CD8-positive, alpha-beta memory T cell (primary cell): ENCODE measurements at places on chromosomes 5 and 9.

GRCh38 chr5:14263113-14263512, 120.0 kb downstream of the TRIO start:
- DNase-seq = no peak

- no peak for DNase-seq
Observed at GRCh38 chr5:141958113-141958512, at the start of gene PCDH12. TSS of gene PCDH12 (minus strand) at chr5:141958202. CDS start at chr5:141957851, 351 bp downstream.

- DNase-seq = no peak
Observed at GRCh38 chr5:147957901-147958300, 51.6 kb upstream of the C5orf46 start.

DNA sequence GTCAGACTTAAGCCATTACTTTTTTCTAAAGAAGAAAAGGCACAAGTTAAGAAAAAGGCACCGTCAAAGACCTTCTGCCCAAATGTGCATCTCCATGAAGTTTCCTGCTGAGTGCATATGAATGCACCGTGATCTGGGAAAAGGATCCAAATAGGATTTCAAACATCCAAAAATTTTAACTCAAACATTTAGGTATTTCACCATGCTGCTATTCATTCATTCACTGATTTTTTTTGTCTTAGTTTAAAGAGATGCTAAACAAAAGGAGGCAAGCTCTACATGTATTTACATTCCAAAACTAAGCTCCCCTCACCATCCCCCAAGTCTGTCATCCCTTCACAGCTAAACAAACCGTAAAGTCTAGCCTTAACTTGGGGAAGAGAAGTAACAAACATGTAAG, 291.9 kb downstream of the ARL15 start:
- no peak for DNase-seq

DNA sequence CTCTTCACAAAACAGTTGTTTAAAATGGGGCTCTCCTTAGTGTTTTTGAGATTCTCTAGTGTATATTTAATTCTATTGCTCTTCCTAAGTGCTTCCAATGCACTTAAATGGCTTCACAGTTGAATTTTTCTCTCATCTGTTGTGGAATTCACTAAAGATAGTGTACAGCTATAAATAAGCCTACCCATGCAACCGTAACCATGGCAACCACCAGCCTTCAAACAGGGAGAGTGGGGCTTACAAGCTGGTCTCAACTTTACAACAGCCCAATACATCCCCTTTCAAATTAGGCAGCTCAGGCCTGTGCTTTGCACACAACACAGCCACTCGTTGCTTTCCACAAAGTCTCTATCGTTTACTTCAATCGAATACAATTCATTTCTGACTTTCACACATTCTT, 144.0 kb upstream of the PLPPR1 start:
- DNase-seq = no peak

GRCh38 chr5:155575861-155576260, 562.3 kb downstream of the KIF4B start:
- no peak for DNase-seq

DNA sequence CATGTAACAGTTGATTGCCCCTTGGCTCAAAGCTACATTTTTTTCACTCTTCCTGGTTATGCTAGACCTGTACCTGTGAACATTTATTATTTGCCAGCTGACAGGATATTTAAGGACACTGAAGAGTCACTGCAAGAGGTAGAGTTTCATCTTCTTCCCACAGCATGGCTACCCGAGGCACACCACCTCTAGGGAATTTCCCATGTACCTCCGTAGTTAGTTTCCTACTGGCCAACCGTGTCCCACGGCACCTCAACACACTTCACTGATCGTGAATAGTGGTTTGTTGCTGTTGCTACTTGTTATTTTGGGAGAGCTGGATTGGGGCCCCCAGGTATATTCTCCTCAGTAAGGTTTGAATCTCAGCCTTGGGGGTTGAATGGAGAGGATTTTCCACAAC, 648.6 kb downstream of the SEMA5A start:
- DNase-seq = no peak

GRCh38 chr9:105245029-105245890, 809 bp downstream of the SLC44A1 start:
- peak; percentile 58 for DNase-seq

DNA sequence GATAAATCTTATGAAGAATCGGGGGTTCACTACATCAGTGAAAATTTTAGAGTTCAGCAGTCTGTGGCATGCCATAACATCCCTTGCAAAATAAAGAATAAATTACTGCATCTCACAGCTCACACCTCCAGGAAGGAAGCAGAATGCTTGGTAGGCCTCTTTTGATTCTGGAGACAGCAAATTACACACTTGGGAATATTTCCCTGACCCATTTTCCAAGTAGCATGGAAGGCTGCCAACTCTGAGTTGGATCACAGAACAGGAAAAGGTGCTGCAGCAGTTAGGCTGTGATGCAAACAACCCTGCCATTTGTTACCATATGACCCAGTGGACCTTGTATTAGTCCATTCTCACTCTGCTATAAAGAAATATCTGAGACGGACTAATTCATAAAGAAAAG, 293.5 kb downstream of the ASTN2 start:
- no peak for DNase-seq

DNA sequence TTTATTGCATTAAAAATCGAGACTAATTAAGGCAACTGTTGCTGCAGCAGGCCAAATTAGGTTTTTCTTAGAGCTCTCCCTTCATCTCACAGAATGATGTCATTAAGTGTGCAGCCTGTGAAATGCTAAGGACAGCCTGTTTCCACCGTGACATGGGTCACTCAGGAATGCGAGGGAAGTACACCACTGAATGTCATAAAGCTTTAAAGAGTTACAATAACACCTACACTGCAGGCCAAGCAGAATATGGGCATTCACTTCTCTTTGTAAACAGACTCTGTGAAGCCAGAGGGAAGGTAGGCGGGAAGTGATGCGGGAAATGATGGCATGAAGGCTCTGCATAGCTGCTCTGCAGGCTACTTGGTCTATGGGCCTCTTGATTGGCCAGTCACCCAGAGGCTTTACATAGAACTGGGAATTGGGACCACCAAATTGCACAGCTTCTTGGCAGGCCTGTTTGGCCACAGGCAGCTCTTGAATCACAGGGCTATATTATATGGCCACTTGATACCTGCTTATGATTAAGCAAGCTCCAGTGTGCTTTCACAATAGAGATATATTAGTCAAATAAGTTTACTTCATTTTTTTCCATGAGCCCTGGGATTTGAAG, 28.4 kb upstream of the AOPEP start:
- no peak for DNase-seq

- no peak for DNase-seq
Observed at GRCh38 chr9:90175257-90175656, 467.4 kb downstream of the DIRAS2 start.

DNA sequence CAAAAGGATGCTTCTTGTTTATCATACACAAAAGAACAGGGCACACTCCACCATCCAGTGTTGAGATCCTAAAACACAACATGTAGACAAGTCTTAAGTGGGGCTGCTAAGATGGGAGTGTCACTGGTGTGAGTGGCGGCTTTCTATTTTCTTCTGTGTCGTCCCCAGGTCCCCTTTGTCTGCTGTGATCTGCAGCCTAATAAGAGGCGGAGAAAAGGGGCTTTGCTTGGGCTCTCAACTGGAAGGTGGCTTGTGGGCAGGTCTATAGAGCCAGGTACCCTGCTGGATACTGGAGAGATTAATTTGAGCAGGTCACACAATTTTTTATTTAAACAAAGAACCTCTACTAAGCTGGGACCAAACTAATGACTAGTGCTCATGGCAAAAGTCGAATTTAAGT, 126.1 kb upstream of the SAP30L start:
- DNase-seq = no peak

DNA sequence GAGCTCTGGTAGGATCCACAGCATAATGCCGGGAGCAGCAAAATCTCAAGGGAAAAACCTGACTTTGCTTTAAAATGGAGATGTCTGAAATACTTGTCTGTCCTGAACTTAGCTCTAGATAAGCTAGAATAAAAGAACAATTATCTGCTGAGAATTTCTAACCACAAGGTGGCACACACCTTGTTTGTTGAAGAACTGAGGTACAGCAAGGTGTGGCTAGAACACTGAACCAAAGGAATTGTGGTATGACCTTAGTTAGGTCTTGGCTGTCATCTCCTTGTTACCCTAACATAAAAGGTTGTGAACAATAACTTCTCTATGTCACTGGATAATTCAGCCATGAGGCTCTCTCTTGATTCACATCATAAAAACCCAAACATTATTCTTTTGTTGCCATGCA, 72.3 kb upstream of the ANXA1 start:
- peak; percentile 3 for DNase-seq

GRCh38 chr5:153629027-153629895, 138.8 kb downstream of the GRIA1 start:
- DNase-seq = no peak

DNA sequence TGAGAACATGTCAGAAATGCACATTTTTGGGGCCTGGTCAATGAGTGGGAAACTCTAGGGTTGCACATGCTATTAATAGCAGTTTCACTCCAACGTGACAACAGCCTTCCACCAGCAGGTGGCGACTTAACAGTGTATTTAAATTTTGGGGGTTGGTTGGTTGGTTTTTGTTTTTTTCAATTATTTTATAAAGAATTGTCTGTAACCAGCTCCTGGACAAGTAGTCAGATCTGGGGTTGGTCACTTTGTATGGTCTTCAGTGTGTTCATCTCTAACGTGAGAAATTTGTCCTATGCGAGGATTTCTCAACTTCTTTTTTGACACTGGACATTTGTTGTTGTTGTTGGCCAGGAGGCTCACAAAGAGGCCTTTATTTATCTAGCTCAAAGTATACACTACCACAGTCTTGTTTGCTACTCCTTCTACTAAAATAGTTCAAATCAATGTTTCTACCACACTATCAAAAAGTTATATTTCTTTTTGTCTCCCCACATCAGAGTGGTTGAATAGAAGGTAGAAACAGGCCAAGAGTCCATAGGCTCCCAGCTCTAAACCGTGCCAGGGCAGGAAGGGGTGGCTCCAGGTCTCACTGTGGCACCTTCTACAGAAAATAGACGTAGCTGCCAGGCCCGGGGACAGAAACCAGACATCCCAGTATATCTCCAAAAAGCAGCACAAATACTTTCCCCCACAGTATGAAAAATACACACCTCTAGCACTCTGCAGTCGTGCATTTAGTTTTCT, 110.4 kb downstream of the TRPM6 start:
- DNase-seq = peak; percentile 58

DNA sequence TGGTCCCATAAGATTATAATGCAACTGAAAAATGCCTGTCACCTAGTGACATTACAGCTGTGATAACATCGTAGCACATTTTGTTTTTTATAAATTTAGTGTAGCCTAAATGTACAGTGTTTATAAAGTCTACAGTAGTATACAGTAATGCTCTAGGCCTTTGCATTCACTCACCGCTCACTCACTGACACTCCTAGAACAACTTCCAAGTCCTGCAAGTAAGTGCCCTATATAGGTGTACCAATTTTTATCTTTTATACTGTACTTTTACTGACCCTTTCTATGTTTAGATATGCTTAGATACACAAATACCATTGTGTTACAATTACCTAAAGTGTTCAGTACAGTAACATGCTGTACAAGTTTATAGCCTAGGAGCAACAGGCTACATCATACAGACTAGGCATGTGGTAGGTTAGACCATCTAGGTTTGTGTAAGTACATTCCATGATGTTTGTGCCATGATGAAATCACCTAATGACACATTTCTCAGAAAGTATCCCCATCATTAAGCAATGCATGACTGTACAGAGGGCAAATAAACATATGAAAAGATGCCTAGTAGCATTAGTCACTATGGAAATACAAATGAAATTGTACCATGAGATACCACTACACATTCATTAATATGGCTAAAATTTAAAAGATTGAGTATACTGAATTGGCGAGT, 127.6 kb downstream of the TRPM6 start:
- DNase-seq = no peak

GRCh38 chr5:143174714-143175398, 228.6 kb downstream of the NR3C1 start:
- DNase-seq = no peak

DNA sequence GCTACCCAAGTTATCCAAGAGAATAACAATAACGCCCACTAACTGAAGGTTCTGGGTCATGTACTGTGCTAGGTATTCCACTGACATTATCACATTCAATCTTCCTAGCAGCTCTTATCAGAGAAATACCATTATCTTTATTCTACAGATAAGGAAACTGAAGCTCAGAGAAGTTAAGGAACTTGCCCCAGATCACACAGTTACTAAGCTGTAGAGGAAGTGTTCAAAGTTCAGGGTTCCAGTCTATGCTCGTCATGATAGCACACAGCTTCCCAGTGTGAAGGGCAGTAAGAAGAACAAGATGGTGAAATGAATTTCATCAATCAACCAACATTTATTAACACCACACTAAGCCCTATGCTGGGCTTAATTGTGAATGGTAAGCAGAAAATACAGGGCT, 29.6 kb downstream of the ELOVL7 start:
- no peak for DNase-seq

GRCh38 chr5:97591781-97592180, 408.7 kb upstream of the RIOK2 start:
- no peak for DNase-seq

GRCh38 chr5:117691081-117691870, 1116.7 kb upstream of the SEMA6A start:
- no peak for DNase-seq

DNA sequence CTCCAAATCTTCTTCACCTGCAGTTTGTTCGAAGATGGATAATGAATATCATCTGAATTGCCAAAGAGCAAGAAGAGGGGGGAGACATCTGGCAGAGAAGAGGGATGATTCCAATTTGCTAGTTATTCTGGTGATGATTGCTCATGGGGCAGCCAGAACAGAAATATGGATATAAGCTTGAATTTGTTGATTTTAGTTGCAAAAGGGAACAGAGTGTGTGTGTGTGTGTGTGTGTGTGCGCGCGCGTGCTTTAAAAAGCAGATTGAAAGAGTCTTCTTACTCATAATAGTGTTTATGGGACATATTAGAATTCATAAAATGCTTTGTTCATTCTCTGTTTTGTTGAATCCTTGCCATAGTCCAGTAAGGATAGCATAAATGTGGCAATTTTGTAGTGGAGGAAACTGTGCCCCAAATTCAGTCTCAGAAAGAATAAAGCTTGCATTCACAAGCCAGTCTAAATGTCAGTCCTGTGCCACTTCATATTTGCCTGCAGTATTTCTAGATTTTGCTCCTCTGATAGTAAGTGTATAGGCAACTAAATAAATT, 436.3 kb upstream of the KLF4 start:
- no peak for DNase-seq

GRCh38 chr5:82330530-82331270, 52.5 kb upstream of the RPS23 start:
- no peak for DNase-seq

- DNase-seq = no peak
Observed at GRCh38 chr5:14408969-14409586, 172.5 kb upstream of the OTULINL start.

GRCh38 chr9:70093095-70093494, 49.4 kb downstream of the MAMDC2 start:
- no peak for DNase-seq

DNA sequence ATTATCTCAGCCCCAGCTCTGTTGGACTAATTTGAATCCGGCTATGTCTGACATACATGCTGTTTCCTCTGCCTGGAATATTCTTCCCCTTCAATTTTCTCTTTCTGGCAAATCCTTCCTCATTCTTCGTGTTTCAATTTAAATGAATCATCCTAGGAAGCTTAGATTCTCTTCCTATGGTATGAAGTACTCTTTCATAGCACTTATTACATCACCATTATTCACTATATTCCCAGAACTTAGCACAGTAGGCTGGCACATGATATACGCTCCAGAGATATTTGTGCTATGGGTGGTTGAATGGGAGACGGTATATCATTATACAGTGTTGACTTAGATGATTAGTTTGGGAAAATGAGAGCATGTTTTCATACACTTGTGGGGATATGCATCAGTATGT, 91.0 kb upstream of the JAK2 start:
- DNase-seq = no peak
